ENCODE measurements at places on chromosomes 2 and 18.

GRCh38 chr2:118003396-118003824 lies 10.5 kb downstream of the CCDC93 start:
- DNase-seq: peak; percentile 21

DNA sequence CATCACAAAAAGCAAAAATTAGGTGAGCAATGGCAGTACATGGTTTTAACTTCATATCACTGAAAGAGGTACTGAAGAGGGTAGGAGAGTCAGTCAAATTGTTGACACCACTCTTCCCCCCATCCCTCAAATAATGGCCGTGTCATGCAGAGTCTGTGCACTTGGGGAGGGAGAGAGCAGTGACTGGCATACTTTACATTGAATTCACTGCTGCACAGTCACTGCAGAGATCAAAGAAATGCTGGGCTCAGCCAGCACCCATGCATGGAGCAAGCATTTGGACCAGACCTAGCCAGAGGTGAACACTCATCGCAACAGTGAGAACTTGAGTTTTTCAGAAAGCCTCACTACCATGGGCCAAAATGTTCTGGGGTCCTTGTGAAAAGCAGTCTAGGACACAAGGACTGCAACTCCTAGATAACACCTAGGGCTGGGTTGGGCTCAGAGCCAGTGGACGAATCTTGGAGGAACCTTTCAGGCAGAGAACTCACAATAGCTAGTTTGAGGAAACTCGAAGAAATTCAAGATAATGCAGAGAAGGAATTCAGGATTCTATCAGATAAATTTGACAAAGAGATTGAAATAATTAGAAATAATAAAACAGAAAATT lies 112.9 kb downstream of the NR4A2 start:
- no peak for DNase-seq

GRCh38 chr2:9712263-9712662 lies 81.5 kb upstream of the YWHAQ start:
- DNase-seq: no peak

GRCh38 chr2:104889291-104889959 lies 35.5 kb downstream of the POU3F3 start:
- DNase-seq: no peak

DNA sequence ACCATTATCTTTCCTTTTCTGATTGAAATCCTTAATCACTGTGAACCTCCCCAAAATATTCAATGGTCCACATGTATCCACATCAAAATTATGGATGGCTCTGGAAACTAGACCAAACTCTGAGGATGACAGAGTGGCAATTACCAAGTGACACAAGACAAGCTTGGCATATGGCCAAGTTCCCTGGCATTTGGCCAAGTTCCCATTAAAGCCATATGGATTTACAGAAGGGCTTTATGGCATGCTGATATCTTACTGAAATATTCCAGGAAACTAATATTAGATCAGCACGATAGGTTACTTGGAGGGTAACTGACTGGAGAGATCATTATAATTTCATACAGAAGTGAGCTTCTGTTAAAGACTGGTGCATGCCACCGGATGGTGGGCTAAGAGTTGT lies 21.9 kb upstream of the CERS6 start:
- DNase-seq: peak; percentile 53

DNA sequence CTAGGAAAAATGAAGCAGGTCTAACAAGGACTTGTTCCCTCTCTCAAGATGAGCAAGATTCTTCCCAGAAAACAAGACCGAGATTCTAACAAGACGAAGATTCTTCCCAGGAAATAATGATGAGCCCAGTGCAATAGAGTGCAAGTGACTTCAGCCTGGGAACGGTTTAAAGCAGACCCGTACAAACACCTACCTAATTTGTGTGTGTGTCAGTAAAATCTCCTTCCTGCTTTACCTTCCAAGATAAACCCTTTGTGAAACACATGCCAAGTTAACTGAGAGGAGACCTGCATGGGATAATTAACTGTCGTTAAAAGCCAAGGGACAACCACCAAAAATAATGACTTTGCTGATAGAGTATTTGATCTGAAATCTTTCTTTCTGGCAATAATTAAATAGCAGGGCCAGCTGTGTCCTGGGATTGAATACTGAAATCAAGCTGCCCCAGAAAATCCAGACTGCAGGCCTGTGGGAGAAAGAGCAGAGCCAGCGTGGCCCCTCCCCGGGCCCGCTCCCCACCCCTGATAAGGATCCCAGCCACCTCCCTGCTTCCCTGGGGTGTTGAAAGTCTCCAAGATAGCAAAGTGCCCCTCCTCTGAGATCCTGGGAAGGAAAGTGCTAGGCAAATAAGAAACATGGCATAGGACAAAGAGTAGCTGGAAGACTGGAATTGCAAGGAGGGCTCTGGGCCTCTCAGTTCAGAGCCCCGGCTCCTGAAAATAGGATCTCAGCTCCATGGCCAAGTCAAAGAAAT lies 145.5 kb downstream of the CYP26B1 start:
- no peak for DNase-seq

- no peak for DNase-seq
Measured at GRCh38 chr2:236882930-236883329, 202.8 kb upstream of the COPS8 start.

GRCh38 chr2:79375817-79376216 lies 137.0 kb upstream of the CTNNA2 start:
- no peak for DNase-seq

DNA sequence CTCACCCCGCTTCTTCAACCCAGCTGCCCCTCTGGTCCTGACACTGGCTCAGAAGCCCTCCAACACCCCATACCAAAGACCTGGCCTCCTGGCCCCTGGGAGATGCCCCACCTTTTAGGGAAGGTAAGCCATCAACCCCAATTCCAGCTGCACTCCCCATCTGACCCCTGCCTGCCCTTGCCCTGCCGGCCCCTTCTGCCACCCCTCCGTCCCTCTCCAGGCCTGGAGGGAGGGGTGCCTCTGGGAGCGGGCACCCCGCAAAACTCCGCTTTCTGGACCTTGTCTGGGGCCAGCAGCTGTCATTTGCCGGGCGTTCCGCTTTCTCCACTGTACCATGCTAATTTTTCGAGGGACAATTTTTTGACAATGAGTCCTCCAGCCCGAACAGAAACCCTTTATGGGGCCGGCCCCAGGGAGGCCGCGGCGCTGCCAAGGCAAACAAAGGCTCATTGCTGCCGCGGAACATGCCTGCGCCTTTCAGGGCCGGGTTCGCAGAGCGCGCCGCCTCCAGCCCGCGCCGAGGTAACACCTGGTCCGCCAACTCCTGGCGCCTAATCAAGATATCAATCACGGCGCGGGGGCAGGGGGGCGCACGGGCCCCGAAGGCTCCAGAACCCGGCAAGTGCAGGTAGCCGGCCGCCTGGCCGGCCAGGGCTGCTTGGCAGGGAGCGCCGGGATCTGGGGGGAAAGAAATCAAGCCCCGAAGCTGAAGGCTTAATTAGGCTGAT lies 96.0 kb downstream of the INHBB start:
- peak; percentile 59 for DNase-seq

GRCh38 chr2:207458582-207458981 lies 71.2 kb upstream of the CREB1 start:
- no peak for DNase-seq

DNA sequence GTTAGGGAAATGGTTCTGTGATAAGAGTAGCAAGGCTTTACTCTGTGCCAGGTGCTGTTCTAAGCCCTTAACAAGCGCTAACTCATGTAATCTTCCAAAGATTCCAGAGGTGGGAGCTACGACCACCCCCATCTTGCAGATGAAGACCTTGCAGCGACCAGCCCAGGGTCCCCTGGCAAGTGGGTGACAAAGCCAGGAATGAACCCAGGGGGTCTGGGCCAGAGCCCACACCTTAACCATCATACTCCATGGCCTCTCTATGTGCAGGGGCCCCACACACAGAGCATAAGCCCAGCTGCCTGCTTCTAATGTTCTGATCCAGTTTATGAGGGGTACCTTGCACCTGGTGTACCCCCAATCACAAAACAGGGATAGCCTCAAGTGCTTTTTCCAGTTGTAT lies 105.3 kb downstream of the ZBTB7C start:
- DNase-seq: no peak

DNA sequence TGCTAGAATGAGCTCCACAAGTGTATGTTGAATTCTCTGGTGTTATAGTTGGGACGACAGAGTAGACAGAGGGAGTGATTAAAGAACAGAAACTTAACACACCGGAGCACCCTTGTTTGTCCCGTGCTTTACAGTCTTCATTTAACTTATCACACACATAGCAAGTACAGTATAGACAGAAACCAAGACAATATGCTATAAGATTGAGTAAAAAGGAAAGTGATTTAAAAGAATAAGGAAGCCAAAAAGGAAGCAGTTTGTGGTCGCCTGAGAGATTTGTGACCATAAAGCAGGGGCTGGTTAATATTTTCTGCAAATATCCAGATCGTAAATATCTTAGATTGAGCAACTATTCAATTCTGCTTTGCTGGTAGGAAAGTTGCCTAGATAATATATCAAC lies 1128.4 kb downstream of the TSN start:
- DNase-seq: no peak

- no peak for DNase-seq
Measured at GRCh38 chr2:104787298-104788065, 66.4 kb upstream of the POU3F3 start.

- no peak for DNase-seq
Measured at GRCh38 chr2:43051338-43051737, 175.1 kb downstream of the ZFP36L2 start.

GRCh38 chr18:58596265-58596681 lies 32.6 kb downstream of the ALPK2 start:
- DNase-seq: no peak

- no peak for DNase-seq
Measured at GRCh38 chr18:48736321-48737260, 197.8 kb downstream of the CTIF start.

- DNase-seq: no peak
Measured at GRCh38 chr2:241849616-241850543, 8.8 kb downstream of the PDCD1 start.

- no peak for DNase-seq
Measured at GRCh38 chr2:66498289-66498975, 63.5 kb downstream of the MEIS1 start.

GRCh38 chr2:67388680-67389079 lies 8.5 kb upstream of the ETAA1 start:
- no peak for DNase-seq

GRCh38 chr18:37430357-37431076 lies 135.1 kb downstream of the CELF4 start:
- no peak for DNase-seq

DNA sequence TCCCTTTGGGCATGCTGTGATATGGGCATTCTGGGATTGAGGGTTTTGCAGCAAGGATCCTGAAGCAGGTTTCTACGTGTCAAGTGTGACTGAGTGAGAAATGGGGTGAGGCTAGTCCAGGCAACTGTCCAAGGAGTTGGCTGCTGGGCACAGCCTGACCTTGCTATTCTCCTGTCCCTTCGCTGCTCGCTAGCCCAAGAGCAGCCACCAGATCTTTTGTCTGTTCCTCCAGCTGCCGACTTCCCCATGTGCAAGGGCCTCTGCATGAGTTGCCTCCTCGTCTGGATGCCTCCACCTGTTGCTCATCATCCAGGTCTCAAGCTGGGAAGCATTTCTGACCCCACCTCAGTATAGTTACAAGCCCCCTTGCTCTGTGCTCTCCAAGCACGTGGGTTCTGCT lies 71.1 kb downstream of the DYSF start:
- no peak for DNase-seq

DNA sequence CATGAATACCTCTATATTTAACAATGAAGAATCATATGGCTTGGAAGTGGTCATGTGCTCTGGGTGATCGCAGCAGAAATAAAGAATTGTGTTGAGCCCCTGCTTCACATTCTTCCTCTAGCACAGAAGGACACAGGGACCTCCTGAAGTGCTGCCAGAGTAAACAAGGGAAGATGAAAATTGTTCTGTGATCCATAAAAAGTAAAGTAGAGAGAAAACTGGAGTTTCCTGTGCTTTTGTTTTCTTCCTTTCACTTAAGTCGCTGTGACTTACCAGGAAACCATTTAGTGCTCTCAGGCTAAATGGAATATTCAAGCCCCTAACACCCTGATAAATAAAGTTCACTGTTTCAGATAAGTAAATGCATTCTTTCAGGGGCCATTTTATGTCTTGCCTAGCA lies 1173.6 kb upstream of the CHAC2 start:
- no peak for DNase-seq

- DNase-seq: peak; percentile 75
Measured at GRCh38 chr2:47905386-47906156, 727 bp downstream of the FBXO11 start.

- DNase-seq: no peak
Measured at GRCh38 chr2:19435815-19436214, 77.4 kb upstream of the OSR1 start.

DNA sequence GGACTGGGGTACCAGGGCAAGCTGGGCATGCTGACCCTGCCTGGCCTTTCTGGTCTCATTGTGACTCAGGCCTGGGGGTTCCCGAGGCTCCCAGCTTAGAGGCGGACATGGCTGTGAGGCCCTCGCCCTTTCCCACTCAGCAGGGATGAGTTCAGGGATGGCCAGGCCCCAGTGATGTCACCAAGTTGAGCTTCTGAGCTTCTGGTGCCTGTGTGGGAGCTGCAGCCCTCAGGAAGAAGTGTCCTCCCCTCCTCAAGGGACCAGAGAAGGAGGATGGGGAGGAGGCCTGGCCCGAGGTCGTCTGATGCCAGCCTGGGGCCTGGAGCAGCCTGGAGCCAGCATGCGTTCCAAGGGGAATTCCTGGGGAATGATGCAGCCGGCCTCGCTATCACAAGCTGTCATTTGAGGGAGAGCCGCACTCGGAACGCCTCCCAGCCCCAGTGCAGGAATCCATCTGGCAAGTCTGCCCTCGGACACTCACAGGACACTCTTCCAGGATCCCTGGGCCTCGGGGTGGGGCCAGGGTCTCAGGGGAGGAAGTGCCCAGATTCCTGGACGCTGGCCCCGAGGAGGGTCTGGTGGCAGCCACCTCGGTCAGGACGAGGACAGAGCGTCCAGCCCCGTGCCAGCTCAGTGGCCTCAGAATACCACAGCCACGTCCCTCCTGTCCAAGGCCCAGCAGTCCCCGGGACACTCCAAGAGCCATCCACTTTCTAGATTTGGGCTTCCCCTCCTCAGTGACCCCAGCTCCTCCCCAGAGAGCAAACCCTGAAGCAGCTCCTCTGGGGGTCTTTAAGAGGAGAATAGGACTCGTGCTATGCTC lies 61.2 kb upstream of the GPC1 start:
- DNase-seq: peak; percentile 56
